ENCODE measurements at places on chromosomes 3 and 15.

GRCh38 chr15:101396484-101397261 is 92.8 kb downstream of the PCSK6 start:
- no peak for DNase-seq

DNA sequence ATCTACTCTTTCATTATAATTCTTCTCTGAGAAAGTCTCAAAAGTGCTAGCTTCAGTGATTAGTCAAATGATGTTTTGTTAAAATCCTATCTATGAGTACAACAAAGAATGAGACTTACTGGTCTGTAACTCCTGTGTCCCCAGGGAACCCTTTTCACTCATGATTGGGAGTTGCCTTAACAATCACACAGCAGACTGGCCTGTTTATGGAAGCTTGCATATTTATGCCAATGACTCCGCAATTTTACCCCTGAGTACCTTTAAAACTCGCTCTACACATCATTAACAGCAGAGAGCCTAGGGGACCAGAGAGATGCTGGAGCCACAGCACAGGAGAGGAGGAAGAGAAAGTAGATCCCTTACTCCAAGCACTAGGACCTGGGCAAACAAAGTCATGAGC is 628.1 kb downstream of the IGSF11 start:
- no peak for DNase-seq

- no peak for DNase-seq
Measured at GRCh38 chr15:74155766-74156417, 17.6 kb upstream of the ISLR start.

- no peak for DNase-seq
Measured at GRCh38 chr3:37910671-37911400, 49.2 kb downstream of the CTDSPL start.

GRCh38 chr3:157868196-157868595 is 238.0 kb downstream of the SHOX2 start:
- DNase-seq: no peak

- no peak for DNase-seq
Measured at GRCh38 chr3:149706905-149707304, 45.4 kb downstream of the COMMD2 start.

GRCh38 chr3:52022323-52023100 is 26.8 kb upstream of the RPL29 start:
- DNase-seq: no peak

DNA sequence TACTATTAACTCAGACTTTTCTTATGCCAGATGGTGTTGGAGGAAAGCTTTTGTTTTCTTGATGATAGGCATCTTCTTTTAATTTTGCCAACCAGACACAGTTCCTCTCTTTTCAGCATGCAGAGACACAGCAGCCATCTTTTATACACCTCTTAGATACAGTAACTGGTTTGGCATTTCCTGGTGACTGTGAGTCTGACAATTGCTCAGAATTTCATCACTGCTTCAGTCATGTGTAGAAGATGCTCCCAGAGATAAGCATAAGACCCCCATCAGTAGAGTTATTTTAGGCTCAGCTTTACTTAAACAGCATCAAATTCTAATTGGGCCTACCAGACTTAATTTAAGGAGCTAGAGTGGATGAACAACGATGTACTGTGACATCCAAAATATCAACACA is 779.0 kb downstream of the SQOR start:
- no peak for DNase-seq

DNA sequence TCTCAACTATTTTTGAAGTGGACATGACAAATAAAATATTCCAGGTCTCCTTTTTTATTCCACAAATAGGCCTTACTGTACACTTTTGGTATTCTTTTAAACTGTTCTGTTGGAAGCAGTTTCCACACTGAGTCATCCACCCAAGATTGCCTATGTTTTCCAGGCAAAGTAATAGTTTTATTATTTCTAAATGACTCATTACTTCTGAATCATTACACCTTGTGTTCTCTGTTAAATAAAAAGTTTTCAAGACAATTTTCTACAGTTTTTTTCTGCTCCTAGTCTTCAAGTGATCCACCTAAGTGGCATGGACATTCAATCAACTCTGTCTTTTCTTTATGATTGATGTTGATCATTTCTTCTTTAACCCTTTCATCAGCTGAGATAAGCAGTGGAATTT is 26.5 kb downstream of the PPP2R3A start:
- DNase-seq: no peak

DNA sequence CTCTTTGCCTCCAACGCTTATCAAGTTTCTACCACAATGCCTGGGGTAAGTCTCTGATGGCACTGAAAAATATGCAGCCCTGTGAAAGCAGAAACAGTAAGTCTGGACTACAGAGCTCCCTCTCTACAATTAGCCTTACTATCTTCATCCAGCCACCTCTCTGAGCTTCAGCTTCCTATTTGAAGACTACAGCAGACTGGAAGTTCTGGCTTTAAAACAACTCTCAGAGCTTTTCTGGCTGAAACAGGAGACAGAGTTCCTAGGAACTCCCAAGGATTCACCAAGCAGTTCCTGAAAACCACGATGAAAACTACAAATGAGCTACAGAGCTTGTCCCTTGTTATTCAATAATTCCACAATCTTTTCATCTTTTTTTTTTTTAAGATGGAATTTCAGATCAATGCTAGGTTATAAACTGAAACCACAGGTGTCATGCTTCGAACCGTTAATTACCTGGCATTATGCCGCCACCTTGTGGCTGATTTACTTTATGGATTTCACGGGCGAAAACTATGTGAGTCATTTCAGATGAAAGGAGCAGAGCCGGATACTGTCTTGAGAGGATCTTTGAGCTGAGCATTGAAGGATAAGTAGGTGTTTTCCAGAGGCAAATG is 3.9 kb downstream of the CRYGS start:
- DNase-seq: peak; percentile 73

- no peak for DNase-seq
Measured at GRCh38 chr3:105798381-105798934, 70.4 kb downstream of the CBLB start.

GRCh38 chr3:85808755-85809154 is 850.0 kb downstream of the CADM2 start:
- no peak for DNase-seq

DNA sequence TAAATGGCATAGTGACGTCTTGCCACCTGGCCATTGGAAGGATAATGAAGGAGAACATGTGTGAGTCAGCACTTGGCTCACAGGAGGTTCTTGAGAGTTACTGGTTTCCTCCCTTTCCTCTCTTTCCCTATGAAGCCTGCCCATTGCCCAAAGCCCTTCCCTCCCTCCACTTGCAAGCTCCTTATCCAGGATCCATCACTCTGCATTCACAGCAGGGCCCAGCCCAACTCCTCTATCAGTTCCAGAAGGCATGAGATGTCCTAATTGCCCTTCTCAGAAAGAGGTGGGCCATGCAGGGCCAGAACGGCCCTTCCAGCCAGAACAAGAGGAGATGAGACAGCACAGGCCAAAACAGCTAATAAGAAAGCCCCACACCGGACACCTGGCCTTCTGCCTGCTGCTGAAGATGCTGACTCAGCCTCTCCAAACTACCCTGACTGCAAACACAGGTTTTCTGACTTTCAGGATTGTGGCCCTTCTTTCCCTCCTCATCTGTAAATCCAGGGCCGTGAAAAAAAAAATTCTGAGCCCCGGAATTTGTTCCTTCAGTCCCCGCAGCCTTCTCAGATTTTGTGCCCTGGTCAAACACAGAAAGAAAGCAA is 29.7 kb downstream of the HAPLN3 start:
- no peak for DNase-seq

GRCh38 chr15:70617076-70617910 is 146.1 kb downstream of the UACA start:
- no peak for DNase-seq

- peak; percentile 7 for DNase-seq
Measured at GRCh38 chr3:75192146-75192616, 471.9 kb upstream of the FRG2C start.

GRCh38 chr3:95468331-95468730 is 1346.1 kb upstream of the EPHA6 start:
- DNase-seq: no peak

Data from stimulated activated CD8-positive, alpha-beta memory T cell treated with anti-CD3 and anti-CD28 coated beads, Interleukin-4, amount 100 ng/mL, for 4 hours (primary cell).